ENCODE measurements at places on chromosomes 4 and X.

DNA sequence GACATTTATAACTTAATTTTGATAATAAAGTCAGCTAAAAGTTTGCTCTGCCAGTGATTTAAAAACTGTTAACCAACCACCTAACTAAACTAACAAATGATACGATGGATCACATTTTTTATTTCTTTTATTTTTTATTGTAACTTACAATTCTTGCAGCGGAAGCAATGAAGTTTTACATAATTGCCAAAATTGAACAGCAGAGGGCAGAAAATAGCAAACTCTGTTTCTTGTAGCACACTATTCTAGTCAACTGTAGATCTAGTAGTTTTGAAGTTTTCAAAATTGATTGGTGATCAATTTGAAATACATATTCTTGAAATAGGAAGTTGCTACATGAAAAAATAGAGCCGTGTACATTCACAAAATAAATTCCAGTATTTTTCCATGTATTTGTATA is 2.8 kb upstream of the GRIA2 start:
- DNase-seq, result no peak

- DNase-seq, result no peak
Observed at GRCh38 chrX:100874325-100874724, at the start of gene NOX1. NOX1 (minus strand) TSS chrX:100874359; CDS start chrX:100874139, 220 bp downstream.

GRCh38 chrX:94329182-94329581 is 655.2 kb downstream of the FAM133A start:
- no peak for DNase-seq

GRCh38 chr4:41665636-41666207 is 82.8 kb downstream of the PHOX2B start:
- DNase-seq, result no peak

DNA sequence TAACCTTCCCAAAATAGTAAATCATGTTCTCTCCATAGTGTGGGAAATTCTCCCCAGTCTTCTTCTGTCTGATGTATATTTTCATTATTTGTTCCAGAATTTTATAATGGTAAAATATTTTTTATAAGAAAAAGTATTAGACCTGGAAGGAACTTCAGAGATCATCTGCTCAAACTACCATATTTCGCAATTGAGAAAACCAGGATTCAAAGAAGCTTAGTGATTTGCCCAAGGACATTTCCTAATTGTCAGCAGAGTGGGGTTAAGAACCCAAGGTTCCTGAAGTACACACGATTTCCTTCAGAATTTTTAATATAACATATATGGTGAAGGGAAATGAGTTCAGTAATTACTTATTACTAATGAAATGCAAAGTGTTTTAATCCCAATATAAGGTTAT is 24.1 kb downstream of the OCIAD1 start:
- DNase-seq, result no peak

DNA sequence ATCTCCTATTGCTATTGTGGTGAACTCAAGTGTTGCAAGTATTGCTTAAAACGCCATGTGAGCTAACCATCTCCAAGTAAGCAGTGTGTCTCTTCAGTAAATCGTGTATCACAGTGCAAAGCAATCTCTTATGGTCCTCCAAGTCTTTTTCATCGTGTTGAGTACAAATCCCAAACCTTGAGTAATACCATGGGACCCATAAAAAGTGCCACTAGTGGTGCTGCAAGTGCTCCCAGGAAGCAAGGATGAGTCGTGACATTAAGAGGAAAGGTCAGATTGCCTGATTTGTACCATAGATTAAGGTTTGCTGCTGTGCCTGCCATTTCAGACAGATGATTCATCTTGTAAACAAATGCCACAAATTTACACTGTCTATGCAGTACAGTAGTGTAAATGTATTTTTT is 66.9 kb upstream of the BMPR1B start:
- DNase-seq, result no peak

DNA sequence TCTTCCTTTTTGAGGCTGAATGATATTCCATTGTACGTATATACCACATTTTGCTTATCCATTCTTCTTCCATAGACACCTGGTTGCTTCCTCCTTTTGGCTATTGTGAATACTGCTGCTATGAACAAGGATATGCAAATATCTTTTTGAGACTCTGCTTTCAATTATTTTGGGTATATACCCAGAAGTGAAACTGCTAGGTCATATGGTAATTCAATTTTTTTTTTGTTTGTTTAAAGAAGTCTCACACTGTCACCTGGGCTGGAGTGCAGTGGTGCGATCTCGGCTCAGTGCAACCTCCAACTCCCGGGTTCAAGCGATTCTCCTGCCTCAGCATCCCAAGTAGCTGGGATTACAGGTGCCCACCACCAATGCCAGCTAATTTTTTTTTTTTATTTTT is 75.3 kb downstream of the METTL14 start:
- no peak for DNase-seq

GRCh38 chr4:109049926-109050325 is 252.5 kb downstream of the COL25A1 start:
- DNase-seq, result no peak
